Stimulated activated naive B cell treated with anti-CD40 and anti-IgM and Interleukin-4, amounts not matched to agents 10 μg/mL and 1 μg/mL and 100 μg/mL, for 72 hours (primary cell): ENCODE measurements at places on chromosomes 2 and 18.
A peak's percentile ranks its signal among the peaks of the same experiment; 100 is the strongest.

- H3K27me3 ChIP-seq, result no peaks in the 10 kb centered on the region
- no peak overlapping the region for H3K4me3 ChIP-seq
- H3K27ac ChIP-seq, result no peak overlapping the region
- no peaks in the 10 kb centered on the region for H3K4me1 ChIP-seq
- no peaks in the 10 kb centered on the region for H3K36me3 ChIP-seq
These were observed 1101.3 kb downstream of the LRP1B start for GRCh38 chr2:141029428-141030078.

DNA sequence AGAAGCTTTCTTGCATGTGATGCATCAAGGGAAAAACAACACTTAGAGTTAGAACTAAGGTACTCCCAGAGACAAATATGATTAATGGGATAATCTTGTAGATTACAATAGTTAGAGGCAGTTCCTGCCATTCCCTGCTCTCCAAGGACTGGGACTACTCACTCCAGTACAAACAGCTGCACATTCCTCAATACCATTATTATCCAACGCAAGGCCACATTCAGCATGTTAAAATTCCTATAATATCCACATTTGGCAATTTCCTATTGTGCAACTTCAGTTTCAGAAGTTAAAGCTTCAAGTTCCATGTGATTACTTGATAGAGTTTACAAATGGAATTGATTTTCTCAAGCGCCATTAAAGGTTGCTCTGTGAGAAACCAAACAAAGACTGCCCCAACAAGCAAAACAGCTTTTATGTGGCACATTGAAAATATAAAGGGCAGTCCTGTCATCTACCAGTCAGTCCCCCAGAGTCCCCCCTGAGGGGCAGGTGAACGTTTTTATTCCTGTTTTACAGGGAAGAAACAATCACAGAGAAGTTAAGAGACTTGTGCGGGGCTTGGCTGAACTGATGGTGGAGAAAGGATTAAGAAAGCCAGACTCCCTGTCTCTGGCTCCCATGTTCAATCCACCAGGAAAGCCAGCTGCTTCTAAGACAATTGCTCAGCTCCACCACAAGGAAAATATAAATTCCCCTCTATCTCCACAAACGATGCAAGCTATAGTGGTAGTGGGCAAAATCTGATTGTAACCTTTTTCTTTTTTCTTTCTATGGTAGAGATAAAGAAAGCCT lies 72.6 kb downstream of the TXNL1 start:
- peaks cover 15% of the 10 kb centered on the region for H3K4me1 ChIP-seq
- H3K4me3 ChIP-seq, result no peak overlapping the region
- H3K27me3 ChIP-seq, result no peaks in the 10 kb centered on the region
- H3K36me3 ChIP-seq, result no peaks in the 10 kb centered on the region
- H3K27ac ChIP-seq, result no peak overlapping the region
- no peak for DNase-seq

DNA sequence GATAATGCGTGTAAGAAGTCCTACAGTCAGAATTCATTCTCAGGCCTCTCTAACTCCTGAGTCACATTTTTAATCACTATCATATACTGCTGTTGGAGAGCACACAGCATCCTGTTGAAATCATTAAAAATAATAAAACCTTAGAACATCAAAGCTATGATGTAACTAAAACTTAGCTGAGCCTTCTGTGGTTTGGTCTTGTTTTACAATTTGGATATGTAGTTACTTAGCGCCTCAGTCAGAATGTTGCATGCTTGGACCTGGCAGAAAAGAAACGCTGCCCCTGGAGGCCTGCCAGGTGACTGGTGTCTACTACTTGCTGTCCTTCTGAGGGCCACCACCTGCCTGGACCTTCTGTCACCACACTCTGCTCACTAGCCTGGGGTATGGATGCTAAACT lies 261.1 kb upstream of the RASGRP3 start:
- H3K4me1 ChIP-seq, result peaks cover 5% of the 10 kb centered on the region
- no peak for DNase-seq
- H3K4me3 ChIP-seq, result no peak overlapping the region
- no peaks in the 10 kb centered on the region for H3K36me3 ChIP-seq

- H3K27me3 ChIP-seq, result no peaks in the 10 kb centered on the region
- H3K27ac ChIP-seq, result no peak overlapping the region
- DNase-seq, result no peak
- H3K4me1 ChIP-seq, result peaks cover 36% of the 10 kb centered on the region
- H3K36me3 ChIP-seq, result no peaks in the 10 kb centered on the region
These were observed 215.9 kb downstream of the SEPTIN10 start for GRCh38 chr2:109397893-109398292.

DNA sequence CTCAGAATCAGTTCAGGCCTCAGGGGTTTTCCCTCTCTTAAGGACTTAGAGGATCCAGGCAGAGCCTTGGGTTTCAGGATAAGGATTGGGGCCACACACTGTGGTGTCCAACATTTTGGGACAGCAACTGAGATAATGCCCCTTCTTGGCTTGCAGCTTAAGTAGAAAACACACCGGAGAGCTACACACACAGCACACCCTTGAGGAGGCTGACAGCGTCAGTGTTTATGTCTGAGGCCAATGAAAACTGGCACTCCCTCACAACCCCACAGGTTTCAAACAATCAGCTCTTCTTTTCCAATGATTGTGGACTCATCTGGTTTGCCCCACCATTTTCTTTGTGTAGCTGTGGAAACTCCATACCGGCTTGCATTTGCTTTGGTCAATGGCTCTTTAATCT lies 257.7 kb downstream of the CDCA7 start:
- no peaks in the 10 kb centered on the region for H3K4me1 ChIP-seq
- H3K27ac ChIP-seq, result no peak overlapping the region
- no peak overlapping the region for H3K4me3 ChIP-seq
- DNase-seq, result no peak
- peaks cover 4% of the 10 kb centered on the region for H3K27me3 ChIP-seq

DNA sequence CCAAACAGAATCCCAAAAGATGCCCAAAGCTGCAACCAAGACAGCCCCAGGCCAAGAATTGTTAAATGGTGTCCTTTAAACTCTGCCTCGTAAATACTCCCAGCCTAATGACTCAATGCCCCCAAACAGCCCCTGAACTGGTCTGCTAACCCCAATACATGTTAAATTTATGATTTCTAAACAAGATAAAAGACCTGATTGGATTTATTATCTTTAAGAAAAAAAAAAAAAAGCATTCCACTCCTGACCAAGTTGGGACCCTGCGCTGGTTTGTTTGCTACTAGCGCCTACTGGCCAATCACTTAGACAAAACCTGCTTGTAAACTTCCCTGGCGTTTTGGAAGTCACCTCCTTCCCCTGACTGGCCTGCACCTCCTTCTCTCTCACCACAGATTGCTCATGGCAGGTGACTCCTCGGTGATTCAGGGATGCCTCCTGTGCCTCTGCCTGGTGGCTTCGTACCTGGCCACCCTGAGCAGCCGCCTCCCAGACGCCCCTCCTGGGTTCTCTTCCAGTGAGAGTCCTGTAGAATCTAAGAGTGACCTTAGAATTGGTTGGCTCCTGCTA lies 121.3 kb downstream of the BCL11A start:
- no peak for DNase-seq
- peaks cover 34% of the 10 kb centered on the region for H3K4me1 ChIP-seq
- no peak overlapping the region for H3K27ac ChIP-seq
- no peaks in the 10 kb centered on the region for H3K36me3 ChIP-seq
- H3K27me3 ChIP-seq, result no peaks in the 10 kb centered on the region

GRCh38 chr2:43958397-43959275 lies 37.2 kb downstream of the LRPPRC start:
- H3K4me1 ChIP-seq, result no peaks in the 10 kb centered on the region
- no peak overlapping the region for H3K27ac ChIP-seq
- peaks cover 46% of the 10 kb centered on the region for H3K36me3 ChIP-seq
- no peak overlapping the region for H3K4me3 ChIP-seq

DNA sequence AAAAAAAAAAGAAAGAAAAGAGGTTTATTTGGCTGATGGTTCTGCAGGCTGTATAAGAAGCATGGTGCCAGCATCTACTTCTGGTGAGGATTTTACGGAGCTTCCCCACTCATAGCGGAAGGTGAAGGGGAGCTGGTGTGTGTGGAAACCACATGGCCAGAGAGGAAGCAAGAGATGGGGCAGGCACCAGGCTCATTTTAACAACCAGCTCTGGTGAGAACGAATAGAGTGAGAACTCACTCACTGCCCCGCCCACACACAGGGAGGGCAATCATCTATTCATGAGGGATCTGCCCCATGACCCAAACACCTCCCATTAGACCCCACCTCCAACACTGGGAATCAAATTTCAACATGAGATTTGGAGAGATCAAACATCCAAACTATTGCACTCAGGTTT lies 68.5 kb downstream of the MOGAT1 start:
- no peaks in the 10 kb centered on the region for H3K36me3 ChIP-seq
- DNase-seq, result no peak
- H3K4me3 ChIP-seq, result no peak overlapping the region
- H3K4me1 ChIP-seq, result peaks cover 8% of the 10 kb centered on the region
- no peak overlapping the region for H3K27ac ChIP-seq

GRCh38 chr18:14776801-14777200 lies 28.8 kb downstream of the ANKRD30B start:
- H3K36me3 ChIP-seq, result no peaks in the 10 kb centered on the region
- no peaks in the 10 kb centered on the region for H3K27me3 ChIP-seq
- no peaks in the 10 kb centered on the region for H3K4me1 ChIP-seq
- H3K4me3 ChIP-seq, result no peak overlapping the region
- DNase-seq, result no peak

- H3K4me3 ChIP-seq, result no peak overlapping the region
- H3K36me3 ChIP-seq, result peaks cover 5% of the 10 kb centered on the region
- no peak for DNase-seq
- H3K27ac ChIP-seq, result no peak overlapping the region
- no peaks in the 10 kb centered on the region for H3K4me1 ChIP-seq
These were observed 28.8 kb upstream of the DDX18 start for GRCh38 chr2:117785740-117786139.

- peaks cover 14% of the 10 kb centered on the region for H3K4me1 ChIP-seq
- no peaks in the 10 kb centered on the region for H3K27me3 ChIP-seq
- peak overlapping the region; percentile 92 for H3K4me3 ChIP-seq
- DNase-seq, result no peak
These were observed 569 bp downstream of the TMX3 start for GRCh38 chr18:68714366-68714711.

GRCh38 chr2:222413295-222413911 lies 10.9 kb upstream of the SGPP2 start:
- no peak overlapping the region for H3K27ac ChIP-seq
- no peaks in the 10 kb centered on the region for H3K4me1 ChIP-seq
- no peak overlapping the region for H3K4me3 ChIP-seq
- H3K27me3 ChIP-seq, result peaks cover 4% of the 10 kb centered on the region

- no peak overlapping the region for H3K27ac ChIP-seq
- H3K4me3 ChIP-seq, result no peak overlapping the region
- no peaks in the 10 kb centered on the region for H3K36me3 ChIP-seq
- H3K4me1 ChIP-seq, result no peaks in the 10 kb centered on the region
- DNase-seq, result no peak
These were observed 215.8 kb downstream of the KCNS3 start for GRCh38 chr2:18094277-18094676.

DNA sequence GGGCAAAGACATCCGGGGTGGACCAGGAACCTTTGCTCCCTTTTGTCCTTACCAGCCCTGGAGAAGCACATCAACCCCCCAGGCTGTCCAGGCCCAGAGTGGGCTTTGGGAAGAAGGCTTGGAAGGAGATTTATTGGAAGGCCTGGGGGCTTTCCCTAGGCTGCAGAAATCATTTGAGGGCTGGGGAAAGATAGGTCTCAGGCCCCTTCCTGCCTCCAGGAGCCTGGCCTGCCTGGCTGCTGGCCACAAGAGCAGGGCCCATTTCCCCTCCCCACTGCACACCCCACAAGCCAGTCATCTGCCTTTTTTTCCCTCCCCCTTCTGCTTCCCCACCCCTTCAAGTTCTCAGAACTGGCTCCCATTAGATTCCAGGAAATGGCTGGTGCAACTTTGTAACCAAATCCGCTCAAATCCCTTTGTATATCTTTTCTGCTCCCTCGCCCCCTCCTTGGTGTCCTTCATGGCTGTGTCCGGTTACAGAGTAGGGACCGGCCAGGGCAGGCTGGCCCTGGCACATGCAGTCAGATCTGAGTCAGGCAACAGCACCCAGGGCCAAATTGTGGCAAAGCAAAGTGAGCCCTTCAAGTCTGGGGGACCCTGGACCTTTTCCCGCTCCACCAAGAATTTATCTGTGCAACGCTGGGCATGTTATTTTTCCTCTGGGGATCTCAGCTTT lies 20.8 kb upstream of the TNP1 start:
- no peak overlapping the region for H3K4me3 ChIP-seq
- no peaks in the 10 kb centered on the region for H3K36me3 ChIP-seq
- H3K4me1 ChIP-seq, result no peaks in the 10 kb centered on the region
- no peak overlapping the region for H3K27ac ChIP-seq
- no peak for DNase-seq

- no peaks in the 10 kb centered on the region for H3K27me3 ChIP-seq
- H3K4me1 ChIP-seq, result no peaks in the 10 kb centered on the region
- H3K36me3 ChIP-seq, result no peaks in the 10 kb centered on the region
- no peak overlapping the region for H3K4me3 ChIP-seq
- H3K27ac ChIP-seq, result no peak overlapping the region
These were observed 782.5 kb upstream of the ZEB2 start for GRCh38 chr2:145302451-145302850.

DNA sequence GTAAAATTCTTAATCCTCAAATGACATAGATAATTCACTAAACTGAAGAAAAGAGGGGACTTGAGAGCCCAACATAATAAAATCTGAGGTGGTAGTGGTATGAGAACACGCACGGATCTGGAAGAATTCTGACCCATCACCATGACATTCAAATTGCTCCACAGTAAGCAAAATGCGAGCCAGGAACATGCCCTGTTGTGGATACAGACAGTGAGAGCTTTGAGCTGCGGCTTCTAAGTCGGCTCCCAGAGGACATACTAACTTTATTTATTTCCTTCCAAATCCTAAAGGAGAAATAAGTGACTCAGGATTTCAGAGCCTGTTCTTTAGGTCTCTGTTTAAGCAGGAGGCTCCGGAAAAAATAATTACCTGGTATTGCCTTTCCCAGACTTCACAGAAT lies 143.4 kb upstream of the SMAD7 start:
- peaks cover 46% of the 10 kb centered on the region for H3K36me3 ChIP-seq
- no peak overlapping the region for H3K4me3 ChIP-seq
- peaks cover 8% of the 10 kb centered on the region for H3K4me1 ChIP-seq
- H3K27ac ChIP-seq, result no peak overlapping the region

DNA sequence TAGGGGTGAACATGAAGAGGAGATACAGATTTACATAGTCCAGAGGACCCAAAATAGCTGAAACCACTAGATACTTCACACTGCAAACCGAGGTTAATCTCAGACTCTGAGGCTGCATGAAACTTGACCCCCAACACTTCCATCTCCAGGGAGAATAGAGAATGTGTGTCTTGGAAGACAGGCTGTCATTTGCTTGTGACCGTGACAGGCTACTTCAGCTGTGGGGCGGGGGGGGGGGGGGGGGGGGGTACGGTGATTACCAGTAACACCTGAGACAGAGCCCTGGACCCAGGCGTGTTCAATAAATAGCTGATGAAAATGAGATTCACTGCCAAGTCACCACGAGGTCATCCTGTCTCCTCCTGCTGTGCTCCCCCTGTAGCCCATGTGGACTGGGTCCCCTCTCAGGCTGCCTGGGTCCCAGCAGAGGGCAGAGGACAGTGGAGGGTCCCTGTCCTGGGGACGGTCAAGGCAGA lies 5.7 kb upstream of the KLHL29 start:
- H3K4me3 ChIP-seq, result no peak overlapping the region
- H3K27me3 ChIP-seq, result peaks cover 49% of the 10 kb centered on the region
- peaks cover 17% of the 10 kb centered on the region for H3K4me1 ChIP-seq
